Aorta (tissue), 5 donors: ENCODE measurements at places on chromosomes 13 and 19. TPM values are rescaled to one million over a fixed set of nuclear protein-coding genes. Genes with fewer than 3 reads are reported as not detected.

DNA sequence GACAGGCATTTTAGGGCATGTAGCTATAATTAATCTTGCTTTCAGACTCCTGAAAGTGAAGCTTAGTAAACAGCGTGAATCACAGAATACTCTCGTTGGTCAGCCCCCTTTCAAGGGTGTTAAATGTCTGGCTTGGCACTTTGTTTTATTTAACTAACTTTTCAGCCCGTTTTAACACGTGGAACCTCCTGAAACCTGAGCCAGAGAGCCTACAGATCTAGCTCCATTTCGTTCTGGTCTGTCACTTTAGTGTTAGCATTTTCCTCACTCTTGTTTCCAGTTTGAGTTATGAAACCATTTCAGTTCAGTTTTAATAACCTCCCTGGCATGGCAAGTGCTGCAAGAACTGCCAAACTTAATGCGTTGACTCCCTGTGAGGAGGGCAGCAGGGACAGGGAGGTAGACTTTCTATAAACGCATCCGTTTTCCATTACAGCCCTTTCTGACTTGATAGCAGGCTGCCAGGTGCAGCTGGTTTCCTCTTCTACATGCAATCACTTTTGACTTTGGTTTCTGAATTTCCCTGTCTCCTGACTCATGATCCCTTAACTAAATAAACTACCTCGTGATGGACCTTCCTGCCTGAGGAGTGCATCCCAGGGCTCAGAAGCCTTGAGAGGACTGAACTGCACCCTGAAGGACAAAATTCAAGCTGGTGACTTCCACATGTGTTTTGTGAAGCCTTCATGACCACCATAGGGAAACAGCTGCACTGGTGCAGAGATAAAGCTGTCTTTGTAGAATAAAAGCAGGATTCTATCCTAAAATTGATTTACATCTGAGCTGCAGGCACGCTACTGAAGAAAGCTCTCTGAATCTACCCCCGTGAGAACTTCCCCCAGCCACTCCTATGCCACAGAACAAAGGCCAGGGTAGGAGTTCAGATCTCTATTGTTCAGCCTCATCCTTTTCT, 192.6 kb downstream of the DLEU7 start:
- DNase-seq = no peak

DNA sequence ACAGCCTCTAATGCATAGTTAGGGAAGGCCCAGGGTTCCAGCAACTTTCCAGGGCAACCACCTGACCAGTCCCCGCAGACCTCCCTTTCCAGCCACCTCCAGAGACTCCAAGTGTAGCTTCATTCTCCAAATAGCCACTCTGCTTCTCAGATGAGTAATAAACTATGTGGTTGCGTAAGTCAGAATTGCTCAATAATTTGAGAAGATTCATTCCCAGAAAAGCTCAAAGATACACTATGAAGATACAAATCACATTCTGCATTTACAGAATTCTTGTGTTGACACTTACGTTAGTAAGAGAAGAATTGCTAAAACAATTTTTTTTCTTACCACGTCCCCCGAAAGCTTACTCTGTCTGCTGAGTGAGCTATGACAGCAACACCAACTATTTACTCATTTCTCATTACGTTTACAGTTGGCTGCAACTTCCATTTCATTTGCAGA, 8.2 kb upstream of the LATS2 start:
- DNase-seq = no peak

DNA sequence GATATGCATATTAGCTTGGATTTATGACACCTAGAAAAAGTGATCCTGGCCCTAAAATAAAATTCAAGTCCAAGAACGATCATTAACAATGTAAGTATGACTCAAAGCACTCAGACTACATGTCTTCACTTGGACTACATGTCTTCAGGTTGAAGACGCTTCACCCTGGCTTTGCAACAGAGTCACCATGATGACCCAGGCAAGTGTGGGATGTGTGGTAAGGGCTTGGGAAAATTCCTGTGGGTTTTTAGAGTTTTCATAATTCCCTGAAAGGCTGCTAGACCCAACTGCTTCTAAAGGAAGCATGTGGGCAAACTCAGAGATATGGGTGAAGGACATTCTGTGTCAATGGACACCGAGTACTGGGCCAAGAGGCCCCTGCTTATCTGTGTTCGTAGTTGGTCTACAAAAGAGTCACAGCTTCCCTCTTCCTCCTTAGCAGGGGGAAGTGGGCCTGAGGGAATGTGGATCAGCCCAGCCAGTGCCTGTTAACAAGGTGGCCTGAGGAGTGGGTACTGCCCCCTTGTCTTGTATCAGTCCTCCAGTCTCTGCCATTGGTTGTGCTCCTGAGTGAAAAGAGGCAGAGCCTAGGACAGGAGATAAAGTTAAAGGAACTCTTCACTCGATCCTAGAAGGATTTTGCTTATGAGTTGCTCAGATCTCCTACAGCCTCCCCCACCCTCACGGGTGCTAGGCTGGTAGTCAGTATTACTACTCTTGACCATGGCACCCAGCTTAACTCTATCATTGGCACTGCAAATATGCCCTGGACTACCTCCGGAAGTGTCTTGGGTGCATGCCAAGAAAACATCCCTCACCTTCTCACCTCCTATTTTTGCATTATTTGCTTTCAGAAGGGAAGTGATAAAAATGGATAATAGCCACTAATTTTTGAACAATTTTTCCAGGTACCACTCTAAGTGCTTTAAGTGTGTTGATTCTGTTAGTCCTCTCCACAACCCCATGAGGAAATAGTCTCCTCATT, 406.3 kb downstream of the COG6 start:
- no peak for DNase-seq

DNA sequence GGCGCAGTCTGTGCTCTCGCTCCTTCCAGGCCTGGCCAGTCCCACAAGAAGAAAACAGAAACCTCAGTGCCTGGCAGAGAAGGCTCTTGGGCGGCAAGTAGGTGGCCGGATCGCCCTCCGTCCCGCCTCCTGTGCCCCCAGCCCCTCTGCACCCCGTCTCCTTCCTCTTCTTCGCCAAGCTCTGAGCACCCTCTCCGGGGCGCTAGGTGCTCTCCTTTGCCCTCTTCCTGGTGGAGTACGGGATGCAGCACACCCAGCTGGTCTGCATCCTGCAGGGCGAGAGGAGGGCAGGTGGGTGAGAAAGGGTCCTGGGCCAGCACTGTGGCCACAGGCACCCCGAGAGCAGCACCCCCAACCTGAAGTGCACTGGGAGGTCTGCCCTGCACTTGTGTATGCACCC, 17.3 kb downstream of the C13orf46 start:
- DNase-seq = peak; percentile 65

GRCh38 chr13:27833206-27833605, 40.9 kb downstream of the GSX1 start:
- DNase-seq = no peak

GRCh38 chr13:99133230-99133629, 67.4 kb upstream of the UBAC2 start:
- DNase-seq = no peak

Gene SLC1A6
- total RNA-seq = not detected

Gene FRY
- 141 TPM for total RNA-seq

Gene NKG7
- total RNA-seq = 3.3 TPM

Gene FCAR
- 2.0 TPM for total RNA-seq

Gene SMIM17
- 0.32 TPM for total RNA-seq

Gene UBL3
- total RNA-seq = 24.2 TPM
